ENCODE measurements at places on chromosomes 1 and 21.

DNA sequence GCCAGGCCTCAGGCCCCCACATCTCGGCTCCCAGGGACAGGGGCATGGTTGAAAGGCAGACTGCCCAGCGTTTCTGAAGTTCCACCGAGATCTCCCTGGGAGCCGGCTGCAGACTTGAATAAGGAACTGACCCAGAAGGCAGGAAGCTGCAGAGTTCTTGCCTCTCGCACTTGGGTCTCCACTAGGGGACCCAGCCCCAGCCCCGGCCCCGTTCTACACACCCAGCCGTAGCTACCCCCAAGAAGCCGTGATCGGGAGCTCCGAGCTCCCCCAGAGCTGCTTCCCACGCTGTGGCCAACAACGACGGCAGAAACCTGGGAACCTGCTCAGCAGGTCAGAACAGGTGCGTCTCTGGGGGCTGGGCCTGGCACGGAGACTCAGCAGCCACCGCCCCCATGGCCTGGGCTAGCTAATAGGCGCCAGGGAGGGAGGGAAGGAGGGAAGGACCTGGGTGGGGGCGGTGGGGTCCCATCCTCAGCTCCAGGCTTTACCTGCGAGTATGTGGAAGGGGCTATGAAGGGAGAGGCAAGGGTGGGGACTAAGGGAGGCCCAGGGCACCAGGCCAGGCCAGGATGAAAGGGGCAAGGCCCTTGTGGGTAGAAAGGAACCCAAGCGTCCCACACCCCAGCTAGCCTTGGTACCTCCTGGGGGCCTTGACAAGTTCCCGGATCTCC, at the start of gene NECTIN4:
Gene NECTIN4, minus strand, starts transcription at position 308 of the 674 bp plus-strand sequence. Its CDS starts 262 bp downstream, at position 46.
- DNase-seq, result no peak

GRCh38 chr1:22055463-22055862, 3.0 kb downstream of the CDC42 start:
- DNase-seq, result no peak

GRCh38 chr1:34265396-34265795, 88.7 kb downstream of the C1orf94 start:
- no peak for DNase-seq

DNA sequence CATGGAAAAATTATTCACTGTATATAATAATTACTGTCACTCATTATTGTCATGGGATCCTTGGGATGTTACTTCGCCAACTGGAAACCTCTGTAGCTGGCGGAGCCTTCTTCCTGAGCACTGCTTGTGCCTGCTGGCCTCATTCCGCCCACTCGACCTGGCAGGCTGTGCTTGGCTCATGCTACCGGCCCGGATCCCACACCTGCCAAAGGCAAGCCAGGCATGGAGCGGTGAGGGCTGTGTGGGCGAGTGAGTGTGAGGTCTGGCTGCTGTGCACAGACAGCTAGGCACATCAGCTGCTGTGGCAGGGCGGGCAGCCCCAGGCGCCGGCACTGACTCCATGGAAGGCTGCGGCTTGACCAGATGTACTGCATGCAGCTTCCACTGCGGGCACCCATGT, 78.4 kb downstream of the DISP1 start:
- DNase-seq, result no peak

DNA sequence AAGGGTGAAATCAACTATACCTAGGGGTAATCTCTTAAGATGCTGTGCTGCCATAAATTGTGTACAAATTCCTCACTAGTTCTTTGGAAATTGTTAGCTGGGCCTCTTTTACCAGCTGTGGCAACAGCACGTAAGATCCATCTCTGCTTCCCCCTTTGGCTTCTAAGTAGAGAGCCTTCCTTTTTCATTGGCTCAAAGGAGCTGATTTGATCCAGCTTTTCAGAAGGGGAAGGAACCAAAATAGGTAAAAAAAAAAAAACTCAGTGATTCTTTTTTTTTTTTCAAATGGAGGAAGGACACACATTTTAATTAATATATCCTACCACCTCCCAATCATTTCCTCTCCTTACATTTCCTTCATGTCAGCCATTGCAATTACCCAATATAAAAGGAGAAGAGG, 4.0 kb upstream of the RCAN1 start:
- DNase-seq, result no peak

- DNase-seq, result no peak
Measured at GRCh38 chr1:223739366-223740037, 27.2 kb downstream of the CAPN2 start.

DNA sequence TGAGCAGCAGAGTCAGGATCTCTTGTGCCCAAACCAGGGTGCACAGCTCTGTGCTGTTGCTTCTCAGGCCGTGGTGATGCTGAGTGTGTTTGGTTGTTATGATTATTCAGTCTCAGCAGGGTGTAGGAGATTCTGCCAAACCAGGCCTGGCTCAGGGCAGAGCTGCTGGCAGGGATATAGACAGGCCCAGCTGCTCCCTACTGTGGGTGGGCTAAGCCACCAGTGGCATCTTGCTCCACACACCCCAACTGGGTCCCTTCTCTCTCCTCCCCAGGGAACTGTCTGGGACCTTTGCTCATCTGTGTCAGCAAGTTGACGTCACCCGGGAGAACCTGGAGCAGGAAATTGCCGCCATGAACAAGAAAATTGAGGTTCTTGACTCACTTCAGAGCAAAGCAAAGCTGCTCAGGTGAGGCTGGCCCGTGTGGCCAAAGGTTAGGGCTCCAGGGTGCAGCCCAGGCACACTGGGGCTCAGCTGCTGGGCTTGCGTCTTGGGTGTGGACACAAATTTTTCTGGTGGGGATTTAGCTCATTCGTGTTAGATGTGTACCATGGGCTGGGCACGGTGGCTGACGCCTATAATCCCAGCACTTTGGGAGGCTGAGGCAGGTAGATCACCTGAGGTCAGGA, 9.9 kb upstream of the MIIP start:
- no peak for DNase-seq

- DNase-seq, result no peak
Measured at GRCh38 chr1:33273406-33273805, 17.1 kb downstream of the ZNF362 start.

DNA sequence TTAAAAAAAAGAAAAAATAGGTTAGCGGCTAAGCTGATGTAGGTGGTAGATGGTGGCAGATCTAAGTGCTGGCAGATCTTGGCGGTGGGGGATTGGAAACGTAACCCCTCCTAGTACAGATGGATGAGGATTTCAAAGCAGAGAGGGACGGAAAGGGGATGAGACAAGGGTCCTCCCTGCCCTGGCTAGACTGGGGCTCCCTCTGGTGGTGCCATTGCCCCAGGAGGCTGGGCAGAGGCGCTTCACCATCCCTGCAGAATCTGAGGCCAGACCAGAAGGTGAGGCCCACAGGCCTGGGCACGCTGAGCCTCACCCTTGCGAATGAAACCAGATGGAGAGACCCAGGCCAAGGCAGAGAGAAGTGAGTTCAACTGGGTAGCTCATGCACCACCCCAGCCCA, 7.0 kb upstream of the PLEKHA6 start:
- no peak for DNase-seq

DNA sequence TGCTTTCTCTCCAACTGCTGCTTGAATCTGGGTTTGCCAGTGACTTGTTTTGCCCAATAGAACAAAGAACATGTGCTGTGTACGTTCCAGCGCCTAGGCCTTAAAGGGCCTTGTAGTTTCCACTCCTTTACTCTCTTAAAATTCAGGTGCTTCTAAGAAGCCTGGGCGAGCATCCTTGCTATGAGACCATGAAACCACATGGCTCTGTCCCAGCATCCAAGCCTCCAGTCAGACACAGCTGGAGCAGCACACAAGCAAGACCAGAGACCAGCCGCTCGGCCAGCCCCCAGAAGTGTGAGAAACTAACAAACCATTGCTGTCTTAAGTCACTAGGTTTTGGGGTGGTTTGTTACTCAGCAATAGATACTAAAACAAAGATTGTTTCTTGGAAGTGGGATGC, 15.1 kb downstream of the PLEKHO1 start:
- no peak for DNase-seq

DNA sequence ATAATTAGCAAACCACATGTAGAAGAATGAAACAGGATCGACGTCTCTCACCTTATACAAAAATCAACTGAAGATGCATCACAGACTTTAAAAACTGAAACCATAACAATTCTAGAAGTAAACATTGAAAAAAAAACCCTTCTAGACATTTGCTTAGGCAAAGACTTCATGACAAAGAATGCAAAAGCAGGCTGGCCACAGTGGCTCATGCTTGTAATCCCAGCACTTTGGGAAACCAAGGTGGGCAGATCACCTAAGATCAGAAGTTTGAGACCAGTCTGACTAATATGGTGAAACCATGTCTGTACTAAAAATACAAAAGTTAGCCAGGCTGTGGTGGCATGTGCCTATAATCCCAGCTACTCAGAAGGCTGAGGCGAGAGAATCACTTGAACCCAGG, 1351.7 kb downstream of the MRPL39 start:
- DNase-seq, result no peak

DNA sequence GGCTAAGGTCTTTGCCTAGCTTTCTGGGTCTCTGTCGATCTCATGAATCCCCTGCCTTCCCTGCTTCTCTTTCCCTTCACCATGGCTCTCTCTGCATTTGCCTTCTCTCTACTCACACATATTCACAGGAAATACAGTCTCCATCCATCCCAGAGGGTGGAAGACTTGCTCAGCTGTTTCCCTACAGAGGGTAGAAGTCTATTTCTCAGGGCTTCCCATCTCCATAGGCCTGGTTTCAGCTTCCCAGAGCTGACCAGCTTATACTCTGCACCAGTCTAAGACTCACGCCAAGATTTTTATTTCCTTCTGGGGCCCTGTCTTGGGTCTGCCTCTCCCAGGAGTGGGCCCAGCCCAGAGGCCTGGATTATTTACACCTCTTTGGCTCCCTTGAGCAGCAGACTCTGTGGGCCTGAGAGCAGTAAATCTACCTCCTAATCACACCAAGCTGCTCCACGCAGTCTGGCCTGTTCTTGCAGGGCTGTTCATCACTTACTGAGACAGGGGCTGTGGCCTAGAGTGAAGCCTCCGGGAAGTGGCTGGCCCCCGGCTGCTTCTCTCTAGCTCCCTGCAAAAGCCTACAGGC, 102.5 kb downstream of the PLXNA2 start:
- no peak for DNase-seq

- DNase-seq, result no peak
Measured at GRCh38 chr1:185861630-185862029, 127.4 kb downstream of the HMCN1 start.

GRCh38 chr1:97758541-97759057, 162.2 kb downstream of the DPYD start:
- no peak for DNase-seq

GRCh38 chr1:7407980-7408770, 362.9 kb upstream of the VAMP3 start:
- DNase-seq, result no peak

GRCh38 chr1:228006786-228007048, at the start of gene WNT3A:
WNT3A (plus strand) TSS chr1:228006998; CDS start chr1:228007129, 131 bp downstream.
- DNase-seq, result no peak

GRCh38 chr1:24156542-24157260, 13.8 kb upstream of the IL22RA1 start:
- DNase-seq, result no peak

DNA sequence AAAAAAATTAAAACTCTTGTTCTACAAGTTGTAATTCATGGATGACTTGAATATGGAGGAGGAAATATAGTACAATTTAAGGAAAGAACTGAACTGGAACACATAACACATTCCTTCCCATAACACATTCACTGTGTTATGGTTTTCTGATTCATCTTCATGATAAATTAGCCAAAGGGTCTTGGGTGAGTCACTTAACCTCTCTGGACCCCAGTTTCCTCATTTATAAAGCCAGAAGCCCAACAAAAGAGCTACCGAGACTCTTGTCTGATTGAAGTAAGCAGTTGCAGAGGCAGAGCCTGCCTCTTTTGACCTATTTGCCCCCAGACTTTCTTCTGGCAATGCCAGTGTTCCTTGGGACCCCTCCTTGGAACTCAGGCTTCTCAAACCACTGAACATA, 161.9 kb upstream of the KCTD3 start:
- no peak for DNase-seq

DNA sequence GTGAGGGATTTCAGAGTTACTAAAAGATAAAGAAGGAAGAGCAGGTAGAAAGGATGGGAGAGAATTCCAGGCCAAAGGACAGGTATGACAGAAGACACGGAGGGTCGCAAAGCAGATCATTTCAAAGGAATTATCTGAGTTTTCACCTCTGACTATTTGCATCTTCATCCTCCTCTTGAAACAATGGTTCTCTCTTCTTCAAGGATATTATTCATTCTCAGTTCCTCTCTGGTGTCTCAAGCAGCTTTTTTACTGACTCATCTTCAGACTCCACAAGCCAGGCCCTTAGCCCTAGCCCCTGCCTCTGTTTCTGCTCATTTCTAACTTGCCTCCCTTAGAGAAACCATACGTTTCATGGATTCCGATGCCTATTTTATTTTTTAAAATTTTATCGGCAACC, 15.0 kb downstream of the DDX59 start:
- DNase-seq, result no peak
